ENCODE measurements at places on chromosomes 2 and 18. TPM values are rescaled to one million over a fixed set of nuclear protein-coding genes. Genes with fewer than 3 reads are reported as not detected.
A peak's percentile ranks its signal among the peaks of the same experiment; 100 is the strongest.

SLC9A4 gene
- total RNA-seq: not detected

DNA sequence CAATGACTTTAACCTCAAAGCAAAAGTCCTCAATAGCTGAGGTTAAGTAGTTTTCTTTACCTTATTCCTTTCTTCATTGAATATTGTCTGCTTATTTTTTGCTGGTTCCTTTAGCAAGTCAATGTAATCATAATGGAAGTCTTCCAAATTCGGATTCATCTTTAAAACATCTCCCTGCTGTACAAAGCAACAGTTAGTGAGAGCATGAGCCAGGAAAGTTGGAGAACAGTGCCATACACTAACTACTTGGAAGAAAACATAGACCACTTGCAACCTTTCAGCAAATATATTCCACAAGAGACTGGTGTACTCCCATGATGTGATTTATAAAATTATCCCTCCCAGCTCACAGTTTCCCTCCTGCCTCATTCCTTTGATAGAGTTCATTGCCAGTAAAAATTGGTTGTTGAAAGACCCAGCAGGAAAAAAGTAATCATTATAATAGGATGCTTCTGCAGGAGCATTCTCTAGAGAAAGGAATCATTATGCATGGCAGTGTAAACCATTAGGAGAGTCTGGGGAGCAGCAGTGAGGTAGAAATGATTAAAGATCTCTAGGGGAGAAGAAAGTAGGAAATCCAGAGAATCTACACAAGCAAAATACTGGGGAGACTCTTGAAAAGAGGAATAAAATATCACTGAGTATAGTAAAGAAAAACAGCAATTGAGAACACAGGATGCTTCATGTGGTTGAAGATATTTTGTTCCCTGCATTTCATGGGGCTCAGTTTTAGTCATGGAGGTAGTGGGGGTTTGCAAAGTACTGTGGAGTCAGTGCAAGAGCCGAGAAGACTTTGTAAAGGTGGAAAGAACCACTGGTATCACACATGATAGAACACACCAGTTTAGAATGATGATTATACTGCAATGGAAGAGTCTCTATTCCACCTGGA is 38.6 kb upstream of the TTN start:
- peak overlapping the region; percentile 3 for H3K4me3 ChIP-seq
- no peak for DNase-seq
- H3K27me3 ChIP-seq: no peaks in the 10 kb centered on the region
- no peaks in the 10 kb centered on the region for H3K36me3 ChIP-seq
- H3K27ac ChIP-seq: no peak overlapping the region
- H3K4me1 ChIP-seq: peaks cover 8% of the 10 kb centered on the region

GRCh38 chr2:157178874-157179273 is 78.6 kb upstream of the GALNT5 start:
- no peak for DNase-seq
- no peak overlapping the region for H3K4me3 ChIP-seq
- no peaks in the 10 kb centered on the region for H3K4me1 ChIP-seq
- no peak overlapping the region for H3K27ac ChIP-seq

DNA sequence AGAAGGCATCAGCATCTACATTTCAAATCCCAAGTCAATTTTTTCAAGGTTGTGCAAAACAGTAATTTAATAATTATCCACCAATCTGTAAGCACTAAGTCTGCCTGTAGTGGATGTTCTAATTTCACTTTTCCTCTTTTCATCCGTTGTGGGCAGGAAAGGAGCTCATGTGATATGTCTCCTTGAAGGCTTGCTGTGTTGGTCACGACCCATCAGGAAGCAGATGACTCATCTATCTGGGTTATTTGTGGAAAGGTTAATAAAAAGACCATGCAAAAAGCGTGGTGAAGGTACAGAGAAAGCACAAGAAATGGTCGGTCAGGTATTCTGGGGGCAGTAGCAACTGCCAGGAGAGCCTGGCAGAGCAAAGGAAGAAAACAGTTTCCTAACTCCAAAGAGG is 476.7 kb upstream of the RAB6C start:
- no peaks in the 10 kb centered on the region for H3K36me3 ChIP-seq
- no peaks in the 10 kb centered on the region for H3K27me3 ChIP-seq
- DNase-seq: no peak
- H3K4me3 ChIP-seq: no peak overlapping the region
- H3K4me1 ChIP-seq: no peaks in the 10 kb centered on the region

- no peak overlapping the region for H3K27ac ChIP-seq
- H3K4me1 ChIP-seq: no peaks in the 10 kb centered on the region
- peaks cover 10% of the 10 kb centered on the region for H3K36me3 ChIP-seq
Observed at GRCh38 chr2:189849550-189849949, 65.3 kb downstream of the PMS1 start.

DNA sequence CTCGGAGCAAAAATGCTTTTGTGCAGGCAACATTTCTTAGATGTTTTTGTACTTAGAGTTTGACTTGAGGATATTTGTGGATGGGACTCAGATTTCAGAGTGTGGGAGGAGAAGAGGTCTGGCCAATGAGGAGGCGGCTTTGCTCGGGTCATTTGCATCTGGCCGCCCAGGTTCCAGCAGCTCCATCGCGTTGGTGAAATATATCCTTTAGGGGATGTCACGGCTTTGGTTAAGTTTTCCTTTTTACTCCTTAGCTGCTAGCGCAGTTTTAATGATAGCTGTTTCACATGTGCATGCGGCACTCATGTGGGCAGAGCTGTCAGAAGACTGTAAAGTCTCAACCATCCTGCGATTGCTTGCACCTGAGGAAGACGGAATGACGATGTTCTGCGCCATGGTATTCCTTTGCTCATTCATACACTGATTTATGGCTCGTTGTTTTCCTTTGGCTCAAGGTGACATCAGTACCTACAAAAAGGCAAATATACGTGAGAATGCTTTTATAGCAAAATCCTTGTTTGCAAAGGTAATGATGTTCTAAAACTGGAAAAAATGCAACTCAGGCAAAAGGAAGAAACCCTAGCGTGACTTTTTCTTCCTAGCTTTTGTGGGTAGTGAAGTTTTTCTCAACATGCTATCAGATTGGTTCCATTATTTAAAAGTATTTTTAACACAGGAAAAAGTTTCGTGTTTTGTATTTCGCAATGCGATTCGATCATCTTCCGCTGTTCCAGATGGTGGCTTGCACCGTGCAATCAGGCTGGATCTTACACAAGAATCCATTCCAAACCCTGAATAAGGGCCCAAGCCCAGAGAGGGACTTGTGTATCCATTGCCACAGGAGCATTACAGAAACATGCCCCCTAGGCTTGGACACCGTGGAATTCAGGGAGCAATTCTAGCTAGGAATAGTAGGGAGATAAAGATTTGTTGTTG is 70.5 kb upstream of the ZNF516 start:
- no peaks in the 10 kb centered on the region for H3K27me3 ChIP-seq
- H3K4me3 ChIP-seq: peak overlapping the region; percentile 35
- peaks cover 4% of the 10 kb centered on the region for H3K4me1 ChIP-seq
- DNase-seq: peak; percentile 79
- no peak overlapping the region for H3K27ac ChIP-seq
- no peaks in the 10 kb centered on the region for H3K36me3 ChIP-seq

TMEFF2 gene
- 1.1 TPM for total RNA-seq

HNMT gene
- total RNA-seq: 1.3 TPM

- no peak overlapping the region for H3K4me3 ChIP-seq
- H3K4me1 ChIP-seq: 0 out of 2 replicates have a peak, but pooled peaks cover 2% of the 10 kb centered on the region
- no peak for DNase-seq
- H3K27ac ChIP-seq: peak overlapping the region; percentile 92
- H3K27me3 ChIP-seq: no peaks in the 10 kb centered on the region
- H3K36me3 ChIP-seq: no peaks in the 10 kb centered on the region
Observed at GRCh38 chr2:196112418-196113034, 43.9 kb upstream of the DNAH7 start.

ANO7 gene
- 5.2 TPM for total RNA-seq

DNA sequence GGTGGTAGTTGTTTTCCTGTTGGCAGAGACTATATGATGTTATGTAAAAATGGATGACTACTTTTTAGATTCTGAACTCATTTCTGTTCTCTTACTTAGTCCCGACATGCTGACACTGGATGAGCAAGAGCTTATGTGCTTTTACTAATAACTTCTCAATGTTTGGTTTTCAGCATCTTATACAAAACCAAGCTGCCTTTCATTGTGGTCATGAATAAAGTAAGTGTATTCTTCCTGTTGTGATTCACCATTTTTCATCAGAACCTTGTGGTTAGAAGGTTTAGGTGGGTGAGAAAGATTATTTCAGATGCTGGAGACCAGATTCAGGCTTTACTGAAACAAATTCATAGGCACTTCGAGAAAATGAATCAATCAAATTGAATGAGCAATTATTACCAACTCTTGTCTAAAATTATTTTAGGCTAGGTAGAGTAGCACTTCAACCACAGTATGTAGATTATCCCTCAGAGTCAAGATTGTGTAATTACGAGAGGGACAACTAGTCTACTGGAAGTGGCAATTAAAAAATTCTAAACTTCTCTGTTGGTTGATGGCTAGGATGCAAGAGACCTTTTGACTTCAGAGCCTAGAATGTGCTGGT is 9.3 kb downstream of the GPN1 start:
- H3K4me3 ChIP-seq: no peak overlapping the region
- no peak for DNase-seq
- peaks cover 58% of the 10 kb centered on the region for H3K36me3 ChIP-seq
- no peaks in the 10 kb centered on the region for H3K27me3 ChIP-seq
- no peaks in the 10 kb centered on the region for H3K4me1 ChIP-seq
- no peak overlapping the region for H3K27ac ChIP-seq

DNA sequence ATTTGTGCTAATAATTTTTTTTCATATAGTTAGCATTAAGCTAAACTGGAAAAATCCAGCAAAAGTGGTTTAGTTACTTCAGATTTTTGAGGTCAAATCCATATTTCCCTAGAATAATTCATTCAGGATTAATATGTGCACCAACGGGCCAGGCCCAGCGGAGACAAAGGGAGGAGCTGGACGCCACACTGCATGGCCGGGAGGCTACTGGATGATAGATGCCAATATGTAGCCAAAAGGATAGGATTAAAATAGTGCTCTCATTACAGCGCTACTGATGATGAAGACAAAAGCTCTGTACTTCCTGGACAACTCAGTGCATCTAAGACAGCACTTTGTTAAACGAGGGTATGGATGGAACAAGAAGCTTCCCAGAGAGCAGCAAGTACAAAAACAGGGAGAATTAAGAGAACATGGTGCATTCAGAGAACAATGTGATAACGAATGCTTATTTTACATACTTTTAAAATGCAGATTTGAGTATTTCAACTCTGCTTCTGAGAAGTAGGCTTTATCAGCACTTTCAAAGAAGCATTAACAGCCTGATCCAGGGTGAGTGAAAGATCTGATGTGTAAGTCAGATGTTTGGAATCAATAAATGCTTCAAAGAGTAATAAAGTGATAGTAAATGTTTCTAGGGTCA is 39.8 kb downstream of the PPP4R1 start:
- H3K4me3 ChIP-seq: no peak overlapping the region
- no peaks in the 10 kb centered on the region for H3K27me3 ChIP-seq
- H3K4me1 ChIP-seq: 0 out of 2 replicates have a peak, but pooled peaks cover 2% of the 10 kb centered on the region

- no peak overlapping the region for H3K4me3 ChIP-seq
- H3K4me1 ChIP-seq: peaks cover 3% of the 10 kb centered on the region
- H3K36me3 ChIP-seq: no peaks in the 10 kb centered on the region
- DNase-seq: no peak
- H3K27me3 ChIP-seq: no peaks in the 10 kb centered on the region
Observed at GRCh38 chr2:156156580-156156979, 175.9 kb downstream of the NR4A2 start.

VAMP8 gene
- total RNA-seq: 33.4 TPM

DNA sequence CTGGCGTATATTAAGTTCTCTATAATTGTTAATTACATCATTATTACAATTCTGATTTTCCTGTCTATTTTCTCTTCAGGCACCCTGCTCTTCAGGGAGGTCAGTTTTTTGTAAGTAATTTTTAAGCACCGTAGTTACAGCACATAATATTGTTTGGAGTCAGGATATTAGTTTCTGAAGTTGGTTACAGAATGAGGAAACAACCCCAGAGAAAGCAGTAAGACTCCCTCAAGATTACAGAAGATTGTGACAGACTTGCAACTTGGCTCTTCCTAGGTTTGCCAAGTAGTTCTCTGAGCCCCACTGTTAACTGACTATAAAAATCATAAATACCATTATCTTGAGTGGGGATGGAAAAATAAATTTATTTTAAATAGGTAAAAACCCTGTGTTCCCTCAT is 921 bp downstream of the RPE start:
- H3K36me3 ChIP-seq: peaks cover 2% of the 10 kb centered on the region
- no peaks in the 10 kb centered on the region for H3K4me1 ChIP-seq
- no peak for DNase-seq

DNA sequence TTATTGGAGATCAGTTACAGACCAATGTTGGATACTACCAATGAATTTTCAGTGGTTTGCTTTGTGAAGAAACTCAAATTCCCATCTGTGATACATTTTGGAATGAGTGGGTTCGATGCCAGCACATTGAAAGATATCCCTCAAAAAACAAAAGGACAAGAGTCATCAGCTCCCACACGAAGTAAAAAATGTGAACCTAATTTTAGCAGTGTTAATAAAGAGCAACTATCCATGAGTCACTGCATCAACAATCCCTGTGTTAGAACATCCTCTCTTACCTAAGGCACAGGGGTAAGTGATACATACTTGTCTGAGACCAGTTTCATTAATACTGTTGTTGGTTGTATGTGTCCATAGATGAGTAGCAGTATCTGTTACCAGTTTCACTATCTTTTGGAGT is 551.8 kb upstream of the SOX11 start:
- peaks cover 2% of the 10 kb centered on the region for H3K36me3 ChIP-seq
- no peak overlapping the region for H3K4me3 ChIP-seq
- no peaks in the 10 kb centered on the region for H3K4me1 ChIP-seq
- no peaks in the 10 kb centered on the region for H3K27me3 ChIP-seq
- H3K27ac ChIP-seq: no peak overlapping the region
- no peak for DNase-seq

GRCh38 chr2:8737571-8738175 is 55.8 kb downstream of the ID2 start:
- H3K27me3 ChIP-seq: no peaks in the 10 kb centered on the region
- H3K4me3 ChIP-seq: no peak overlapping the region
- H3K4me1 ChIP-seq: no peaks in the 10 kb centered on the region
- no peak overlapping the region for H3K27ac ChIP-seq

GRCh38 chr2:66771359-66771976 is 336.5 kb downstream of the MEIS1 start:
- H3K27me3 ChIP-seq: no peaks in the 10 kb centered on the region
- H3K27ac ChIP-seq: no peak overlapping the region
- H3K36me3 ChIP-seq: no peaks in the 10 kb centered on the region
- no peak overlapping the region for H3K4me3 ChIP-seq

GRCh38 chr2:67824186-67824585 is 238.6 kb downstream of the C1D start:
- no peaks in the 10 kb centered on the region for H3K4me1 ChIP-seq
- H3K27me3 ChIP-seq: no peaks in the 10 kb centered on the region
- H3K36me3 ChIP-seq: no peaks in the 10 kb centered on the region
- DNase-seq: no peak

- H3K4me1 ChIP-seq: no peaks in the 10 kb centered on the region
- H3K27me3 ChIP-seq: no peaks in the 10 kb centered on the region
- H3K27ac ChIP-seq: no peak overlapping the region
- H3K36me3 ChIP-seq: peaks cover 12% of the 10 kb centered on the region
- H3K4me3 ChIP-seq: no peak overlapping the region
Observed at GRCh38 chr2:72116081-72116533, 31.6 kb downstream of the CYP26B1 start.
